ENCODE measurements at places on chromosomes 12 and 14.

DNA sequence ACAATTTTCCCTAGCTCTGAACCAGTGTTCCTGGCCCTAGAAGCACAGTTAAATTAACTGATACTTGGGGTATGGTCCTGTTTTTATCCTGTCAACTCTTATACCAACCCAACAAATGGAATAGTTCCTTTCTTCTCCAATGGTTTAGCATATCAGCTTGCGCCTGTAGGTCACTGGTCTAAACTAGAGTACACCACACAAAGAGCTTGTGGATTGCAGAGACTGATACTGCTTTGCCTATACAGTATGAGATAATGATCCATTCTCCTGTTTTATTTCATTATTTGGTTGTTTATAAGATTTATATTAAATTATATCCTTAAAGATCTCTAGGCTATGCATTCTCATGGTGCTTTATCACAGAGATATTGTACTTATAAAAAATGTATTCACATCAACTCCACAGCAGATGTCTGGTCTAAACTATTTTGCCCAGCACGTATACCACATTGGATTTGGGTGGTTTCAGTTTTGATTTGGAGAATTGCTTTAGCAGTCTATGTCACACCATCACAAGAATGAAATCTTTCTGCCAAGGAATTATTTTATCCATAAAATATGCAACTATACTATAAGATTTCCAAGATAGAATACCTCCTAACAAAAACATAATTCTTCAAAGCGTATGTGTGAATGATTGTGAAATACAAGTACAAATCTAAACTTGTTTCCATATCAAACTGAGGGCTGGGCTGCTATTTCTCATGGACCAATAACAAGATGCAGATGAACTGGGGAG, 142.1 kb downstream of the SLC16A7 start:
- no peak for DNase-seq

- no peak for DNase-seq
Observed at GRCh38 chr12:47400266-47400665, 305.6 kb downstream of the RPAP3 start.

GRCh38 chr14:80636071-80636470, 305.5 kb downstream of the CEP128 start:
- DNase-seq = no peak

- DNase-seq = no peak
Observed at GRCh38 chr12:129163461-129163860, 310.2 kb downstream of the GLT1D1 start.

GRCh38 chr12:114943601-114944000, 259.6 kb upstream of the TBX3 start:
- DNase-seq = no peak

DNA sequence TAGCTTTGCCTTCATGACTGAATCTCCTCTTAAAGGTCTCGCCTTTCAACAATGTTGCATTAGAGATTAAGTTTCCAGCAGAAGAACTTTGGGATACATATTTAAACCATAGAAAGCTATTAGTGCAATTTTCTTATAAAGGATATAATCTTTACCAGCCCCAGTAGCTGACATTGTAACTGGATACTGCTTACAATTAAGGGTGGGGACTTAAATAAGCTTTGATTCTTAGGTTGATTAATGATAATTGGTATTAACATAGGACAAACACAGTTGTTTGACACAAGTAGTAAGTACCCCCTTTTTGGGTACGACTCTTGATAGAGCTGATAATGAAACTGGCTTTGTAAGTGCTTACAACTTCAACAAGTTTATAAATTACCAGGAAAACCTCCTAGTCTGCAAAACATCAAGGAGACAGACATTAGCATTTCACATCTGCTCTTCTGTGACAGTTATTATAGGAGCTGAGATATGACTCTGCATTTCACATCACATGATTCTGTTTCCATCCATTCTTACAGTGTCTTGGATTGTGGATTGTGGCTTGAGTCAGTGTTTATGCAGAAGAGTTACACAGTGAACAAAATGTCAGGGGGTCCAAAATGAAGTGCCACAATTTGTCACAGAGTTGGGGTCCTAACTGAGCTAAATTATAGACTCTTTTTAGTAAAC, 249.1 kb upstream of the E2F7 start:
- DNase-seq = no peak

GRCh38 chr12:41486718-41487117, 298.6 kb downstream of the PDZRN4 start:
- no peak for DNase-seq

DNA sequence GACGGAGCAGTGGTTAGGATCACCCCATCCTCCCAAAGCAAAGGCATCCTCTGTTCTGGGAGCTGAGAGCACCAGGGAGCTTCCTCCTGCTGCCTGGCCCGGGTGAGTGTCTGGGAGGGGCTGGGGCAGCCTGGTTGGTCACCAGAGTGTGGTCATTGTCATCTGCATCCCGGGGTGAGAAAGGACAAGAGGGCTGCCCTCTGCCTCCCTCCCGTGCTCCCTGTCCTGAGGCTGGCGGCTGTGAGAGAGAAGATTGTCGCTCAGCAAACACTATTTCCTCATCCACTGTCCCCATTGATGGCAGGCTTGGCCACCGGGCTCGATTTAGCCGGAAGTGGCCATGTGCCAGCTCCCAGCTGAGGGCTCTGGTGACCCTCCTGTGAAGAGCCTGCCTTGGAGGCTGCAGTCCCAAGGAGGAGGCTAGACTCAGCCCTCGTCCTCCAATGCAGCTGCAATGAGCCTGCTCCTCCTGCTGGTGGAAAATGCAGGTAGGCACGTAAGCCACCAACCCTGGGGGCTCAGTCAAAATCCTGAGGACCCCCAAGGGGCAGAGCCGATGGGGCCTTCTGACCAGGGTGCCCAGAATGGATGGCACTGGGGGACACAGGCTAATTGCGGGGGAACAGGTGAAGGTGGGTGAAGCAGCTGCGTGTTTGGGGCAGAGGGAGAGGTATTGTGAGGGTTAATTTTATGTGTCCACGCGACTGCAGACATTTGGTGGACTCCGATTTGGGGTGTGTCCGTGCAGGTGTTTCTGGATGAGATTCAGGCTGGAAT, 155.7 kb downstream of the KIF26A start:
- no peak for DNase-seq

GRCh38 chr12:15278816-15279658, 43.3 kb upstream of the PTPRO start:
- DNase-seq = no peak

GRCh38 chr12:1147821-1148220, 156.8 kb downstream of the ERC1 start:
- no peak for DNase-seq

DNA sequence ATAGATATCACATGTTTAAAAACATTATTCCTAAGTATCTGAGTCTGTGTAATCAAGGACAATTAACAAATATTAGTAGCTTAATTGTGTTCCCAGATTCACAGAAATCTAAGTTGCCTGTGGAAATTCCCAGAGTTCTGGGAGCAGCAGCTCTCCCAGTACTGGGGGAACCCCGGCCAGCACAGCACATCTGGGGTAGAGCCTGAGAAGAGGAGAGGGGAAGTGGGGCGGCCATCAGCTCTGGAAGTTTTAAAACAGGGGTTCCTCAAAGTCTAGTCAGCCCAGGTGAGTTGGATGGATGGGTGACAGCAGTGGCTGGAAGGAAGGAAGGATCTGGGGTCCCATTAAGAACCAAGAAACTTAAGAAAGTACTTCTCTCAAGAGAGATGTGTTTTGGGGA, 24.6 kb downstream of the PRICKLE1 start:
- no peak for DNase-seq

DNA sequence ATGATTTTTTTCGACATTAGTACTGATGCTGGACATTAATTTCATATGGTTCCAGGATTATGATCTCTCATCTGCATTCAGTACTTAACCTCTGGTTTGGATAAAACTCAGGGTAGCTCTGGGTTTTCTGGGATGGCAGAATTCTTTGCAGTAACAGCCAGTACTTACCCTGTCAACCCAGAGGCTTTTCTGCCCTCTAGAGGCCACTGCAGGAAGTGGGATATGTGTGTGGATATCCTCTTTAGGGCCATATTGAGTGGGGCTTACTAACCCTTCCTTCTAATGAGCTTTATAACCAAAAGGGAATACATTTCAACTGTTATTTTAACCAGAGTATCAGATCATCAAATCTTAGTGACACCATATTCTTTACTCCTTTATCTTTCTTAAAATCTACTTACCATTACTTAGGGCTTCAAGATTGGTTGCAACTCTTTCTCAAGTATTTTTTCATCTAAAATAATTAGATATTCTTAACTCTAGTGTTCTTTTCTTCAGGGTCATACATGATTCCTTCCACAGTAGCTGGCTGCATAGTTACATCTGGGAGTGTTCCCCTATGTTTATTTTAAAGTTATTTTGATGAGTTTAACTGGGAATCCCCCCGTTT, 488.0 kb upstream of the STXBP6 start:
- DNase-seq = no peak

All from central memory CD8-positive, alpha-beta T cell (primary cell).